ENCODE measurements at places on chromosomes 16 and 17.

- DNase-seq: no peak
Measured at GRCh38 chr16:12062343-12063003, 85.9 kb downstream of the SNX29 start.

DNA sequence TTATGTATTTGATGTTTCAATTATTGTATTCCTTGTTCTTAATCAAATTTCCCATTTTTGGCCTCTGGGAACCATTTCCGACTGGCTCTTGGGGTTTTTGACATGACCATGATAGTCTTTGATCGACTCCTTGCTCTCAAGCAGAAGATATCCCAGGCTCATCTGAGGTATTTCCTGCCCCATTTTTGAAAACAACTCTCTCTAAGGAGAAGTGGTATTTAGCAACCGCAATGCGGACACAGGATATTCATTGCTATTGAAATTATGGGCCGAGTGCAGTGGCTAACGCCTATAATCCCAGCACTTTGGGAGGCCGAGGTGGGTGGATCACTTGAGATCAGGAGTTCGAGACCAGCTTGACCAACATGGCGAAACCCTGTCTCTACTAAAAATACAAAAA lies 5.5 kb downstream of the TANGO6 start:
- DNase-seq: no peak

- DNase-seq: no peak
Measured at GRCh38 chr17:80704381-80704819, 159.8 kb downstream of the RPTOR start.

DNA sequence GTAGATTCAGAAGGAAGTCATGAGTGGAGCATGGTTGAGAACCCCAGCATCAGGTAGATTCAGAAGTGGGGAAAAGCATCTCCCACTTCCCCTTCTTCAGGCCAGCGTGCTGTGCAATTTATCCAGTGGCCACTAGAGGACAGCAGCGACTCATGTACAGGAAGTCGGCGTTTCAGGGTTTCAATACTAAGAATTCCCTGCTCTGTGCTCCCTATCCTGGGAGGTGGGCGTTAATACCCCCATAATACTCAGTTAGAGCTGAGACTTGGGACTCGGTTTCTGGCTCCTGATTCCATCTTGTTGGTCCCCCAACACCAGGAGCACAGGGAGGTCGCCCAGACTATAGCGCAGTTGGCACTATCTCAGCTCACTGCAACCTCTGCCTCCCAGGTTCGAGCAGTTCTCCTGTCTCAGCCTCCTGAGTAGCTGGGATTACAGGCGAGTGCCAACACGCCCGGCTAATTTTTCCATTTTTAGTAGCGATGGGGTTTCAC lies 75.3 kb upstream of the AMZ2 start:
- DNase-seq: peak; percentile 35

DNA sequence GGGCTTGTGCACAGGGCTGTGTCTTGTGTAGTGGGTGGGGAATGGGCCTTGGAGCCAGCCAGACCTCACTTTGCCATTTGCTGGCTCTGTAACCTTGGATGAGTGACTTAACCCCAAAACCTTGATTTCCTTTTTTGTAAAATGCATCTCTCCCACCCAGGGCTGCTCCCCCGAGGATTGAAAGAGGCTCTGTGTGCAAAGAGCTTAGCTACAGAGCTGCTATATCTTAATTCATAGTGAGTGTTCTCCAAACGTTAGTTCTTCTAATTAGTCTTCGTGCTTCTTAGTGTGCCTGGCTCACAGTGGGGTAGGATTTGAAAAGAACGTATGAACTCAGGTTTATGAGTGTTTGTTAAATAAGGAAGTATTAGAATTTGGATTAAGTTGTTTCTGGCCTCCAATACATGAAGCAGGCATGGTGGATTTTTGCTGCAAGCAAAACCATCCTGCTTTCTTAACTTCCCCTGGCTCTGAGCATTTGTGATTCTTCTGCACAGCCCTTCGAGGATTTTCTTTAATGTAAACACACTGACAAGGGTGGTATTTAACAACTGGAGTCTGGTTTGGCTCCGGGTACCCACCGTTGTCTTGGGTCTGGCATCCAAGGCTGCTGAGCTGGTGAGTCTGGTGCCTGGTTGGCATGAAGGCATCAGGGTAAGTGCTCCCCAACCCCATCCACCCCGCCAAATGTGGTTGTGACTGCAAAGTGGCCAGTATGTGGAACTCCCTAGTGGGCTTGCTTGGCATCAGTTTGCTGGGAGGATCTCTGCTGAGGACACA lies 29.7 kb downstream of the KSR1 start:
- no peak for DNase-seq

- DNase-seq: no peak
Measured at GRCh38 chr17:38420518-38420917, 7.7 kb upstream of the ARHGAP23 start.

GRCh38 chr16:57679767-57680482 lies 11.8 kb downstream of the ADGRG3 start:
- no peak for DNase-seq

- DNase-seq: no peak
Measured at GRCh38 chr16:51822471-51822870, 671.4 kb upstream of the SALL1 start.

GRCh38 chr17:14605267-14605599 lies 304.4 kb downstream of the HS3ST3B1 start:
- no peak for DNase-seq

- no peak for DNase-seq
Measured at GRCh38 chr17:2346475-2346874, 9.2 kb downstream of the SGSM2 start.

DNA sequence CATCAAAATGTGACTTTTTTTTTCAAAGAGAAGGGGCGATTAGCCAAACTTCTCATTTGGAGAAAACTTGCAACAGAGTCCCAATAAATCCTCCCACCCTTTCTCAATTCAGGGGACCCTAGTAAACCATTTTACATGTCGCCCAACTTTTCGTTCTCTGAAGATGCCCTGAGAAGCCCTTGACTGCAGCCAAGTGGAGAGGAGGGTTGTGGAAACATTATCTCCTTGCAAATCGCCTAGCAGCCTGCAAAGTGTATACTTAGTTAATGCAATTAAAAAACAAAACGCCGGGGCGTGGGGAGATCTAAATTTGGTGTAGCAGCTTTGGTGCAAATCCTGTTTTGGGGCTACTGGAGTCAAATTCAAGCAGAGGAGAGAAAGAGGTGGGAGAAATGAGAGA lies 1.2 kb upstream of the SHISA9 start:
- DNase-seq: no peak

GRCh38 chr17:77212081-77212832 lies 71.5 kb downstream of the SEC14L1 start:
- DNase-seq: no peak

DNA sequence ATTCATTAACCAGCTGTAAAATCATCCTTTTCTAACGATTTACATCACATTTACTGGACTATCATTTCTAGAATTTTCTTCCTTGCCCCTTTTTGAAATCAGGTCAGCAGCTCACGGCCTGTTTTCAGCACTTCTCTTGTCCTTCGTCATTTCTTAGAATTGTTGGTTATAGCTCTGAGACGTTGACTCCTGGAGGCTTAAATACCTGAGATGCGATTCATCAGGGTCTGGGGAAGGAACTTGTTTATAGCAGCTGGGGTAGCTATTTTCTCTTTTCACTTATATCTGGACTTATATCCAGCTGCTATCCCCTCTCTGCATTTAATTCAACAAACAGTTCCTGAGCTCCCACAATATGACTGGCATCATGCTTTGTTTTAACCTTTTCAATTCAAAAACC lies 338.7 kb upstream of the TNRC6C start:
- DNase-seq: no peak

- no peak for DNase-seq
Measured at GRCh38 chr16:17367923-17368322, 102.8 kb downstream of the XYLT1 start.

DNA sequence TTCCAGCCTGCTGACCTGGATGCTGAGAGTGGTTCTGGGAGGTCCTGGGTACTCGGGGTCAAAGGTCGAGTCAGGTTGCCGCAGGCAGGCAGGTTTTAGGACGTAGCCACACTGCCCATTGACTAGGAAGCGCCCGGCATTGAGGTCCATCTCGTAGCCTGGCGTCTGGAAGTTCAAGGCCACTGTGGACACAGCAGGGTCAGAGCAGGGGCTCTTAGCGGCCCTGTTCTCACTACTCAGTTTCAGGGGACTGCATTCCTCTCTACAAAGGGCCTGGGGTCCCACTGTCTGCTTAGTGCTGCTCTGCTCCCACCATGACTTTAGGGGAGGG lies 18.9 kb downstream of the PLCD3 start:
- DNase-seq: no peak

- no peak for DNase-seq
Measured at GRCh38 chr16:86349338-86349900, 160.9 kb upstream of the FOXF1 start.

DNA sequence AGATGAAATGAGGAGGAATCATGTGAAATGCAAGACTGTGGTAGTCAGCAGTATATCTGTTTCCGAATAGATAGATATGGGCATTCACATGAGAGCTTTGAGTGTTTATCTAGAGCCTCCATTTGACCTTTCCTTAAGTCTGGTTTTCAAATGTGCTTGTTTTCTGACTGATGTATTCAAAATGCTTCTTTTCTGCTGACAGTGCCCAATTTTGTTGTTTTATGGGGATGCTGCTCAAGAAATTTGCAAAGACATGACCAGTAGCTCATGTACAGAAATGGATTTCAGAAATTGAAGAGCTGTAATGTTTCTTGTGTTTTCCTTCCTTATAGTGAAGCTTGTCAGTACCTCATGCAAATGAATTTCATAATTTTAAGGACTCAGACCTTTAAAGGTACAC lies 903.4 kb upstream of the CDH8 start:
- no peak for DNase-seq

DNA sequence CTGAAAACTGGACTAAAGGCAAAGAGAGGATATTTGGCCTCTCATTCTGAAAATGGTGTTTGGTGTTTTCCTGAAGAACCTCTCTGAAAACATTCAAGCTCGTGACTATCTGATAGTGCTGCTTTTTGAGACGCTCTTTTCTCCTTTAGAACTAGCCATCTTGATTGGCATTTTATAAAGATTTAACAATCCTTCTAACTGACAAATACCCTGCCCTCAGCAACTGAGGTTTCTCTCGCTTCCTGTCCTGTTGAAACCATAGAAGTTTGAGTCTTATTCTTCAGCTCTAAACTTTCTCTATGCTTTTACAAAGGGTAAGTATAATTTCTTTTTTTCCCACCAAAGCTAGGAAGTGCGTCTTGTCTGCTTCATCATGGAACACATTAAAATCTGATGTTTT lies 13.3 kb downstream of the CNEP1R1 start:
- DNase-seq: no peak

GRCh38 chr17:39621523-39622379 lies 5.0 kb upstream of the PPP1R1B start:
- DNase-seq: peak; percentile 80

DNA sequence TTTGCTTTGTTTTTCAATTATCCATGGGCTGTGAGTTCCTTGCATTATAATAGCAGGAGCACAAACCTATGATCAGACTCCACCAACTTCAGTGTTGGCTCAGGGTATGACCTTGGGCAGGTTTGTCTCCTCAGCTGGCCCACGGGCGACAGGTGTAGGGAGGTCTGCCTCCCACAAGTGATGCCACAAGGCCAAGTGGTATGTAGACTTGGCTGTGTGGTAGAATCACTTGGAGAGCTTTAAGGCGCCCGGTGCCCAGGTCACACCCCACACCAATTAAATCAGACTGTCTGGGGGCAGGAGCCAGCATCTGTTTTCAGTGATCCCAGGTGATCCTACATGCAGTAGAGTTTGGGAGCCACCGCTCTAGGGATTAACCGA lies 153.4 kb downstream of the CLEC16A start:
- DNase-seq: no peak

- peak; percentile 3 for DNase-seq
Measured at GRCh38 chr16:51818342-51818944, 667.4 kb upstream of the SALL1 start.

DNA sequence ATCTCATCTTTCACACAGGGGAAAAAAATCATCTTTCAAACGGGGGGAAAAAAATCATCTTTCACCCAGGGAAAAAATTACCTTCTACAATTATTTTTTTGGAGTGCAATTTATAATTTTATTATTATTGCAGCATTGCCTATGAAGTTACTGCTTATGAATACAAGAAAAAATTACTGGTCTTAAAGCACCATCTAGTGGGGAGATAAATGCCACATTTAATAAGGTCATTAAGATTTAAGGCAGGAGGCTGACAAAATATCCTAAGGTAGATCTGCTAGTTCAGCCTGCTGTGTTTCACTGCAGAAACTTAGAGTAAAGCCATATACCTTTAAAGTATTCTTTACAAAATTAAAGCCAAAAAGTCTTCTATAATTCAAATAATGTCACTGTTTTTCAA lies 13.7 kb downstream of the SHCBP1 start:
- DNase-seq: peak; percentile 31

GRCh38 chr16:19963301-19963700 lies 78.7 kb upstream of the GPRC5B start:
- DNase-seq: no peak

GRCh38 chr17:40070709-40071312 lies 8.0 kb downstream of the THRA start:
- DNase-seq: no peak
